Stimulated activated CD4-positive, alpha-beta T cell treated with anti-CD3 and anti-CD28 coated beads, Interleukin-1b, Interleukin-23, amount 100 ng/mL, for 1 hour (primary cell): ENCODE measurements at places on chromosomes 1 and 21.

- no peak for DNase-seq
These were observed 86.0 kb downstream of the MATN1 start for GRCh38 chr1:30637183-30637980.

- DNase-seq = no peak
These were observed 113.9 kb downstream of the ATG4C start for GRCh38 chr1:62897788-62898187.

DNA sequence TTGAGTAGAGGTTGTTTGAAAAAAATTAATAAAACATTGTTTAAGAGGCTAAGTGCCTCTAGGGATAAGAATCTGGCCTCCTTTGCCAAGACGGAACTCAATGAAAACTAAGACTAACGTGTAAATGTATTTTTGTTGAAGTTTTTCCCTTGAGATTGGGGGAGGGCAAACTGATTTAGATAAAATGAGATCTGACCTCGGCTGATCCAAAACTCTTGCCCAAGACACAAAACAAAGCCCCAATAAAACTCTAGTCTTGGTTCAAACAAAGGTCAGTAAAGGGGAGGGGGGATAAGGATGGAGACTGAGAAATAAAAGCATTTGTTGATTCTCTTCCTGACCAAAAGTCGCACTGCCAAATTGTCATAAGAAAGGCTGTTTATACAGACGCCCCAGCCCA, 134.8 kb upstream of the DPT start:
- no peak for DNase-seq

- DNase-seq = no peak
These were observed 174.8 kb downstream of the TOMM20 start for GRCh38 chr1:234953655-234954405.

- DNase-seq = no peak
These were observed 192.4 kb upstream of the SGIP1 start for GRCh38 chr1:66341446-66342089.

DNA sequence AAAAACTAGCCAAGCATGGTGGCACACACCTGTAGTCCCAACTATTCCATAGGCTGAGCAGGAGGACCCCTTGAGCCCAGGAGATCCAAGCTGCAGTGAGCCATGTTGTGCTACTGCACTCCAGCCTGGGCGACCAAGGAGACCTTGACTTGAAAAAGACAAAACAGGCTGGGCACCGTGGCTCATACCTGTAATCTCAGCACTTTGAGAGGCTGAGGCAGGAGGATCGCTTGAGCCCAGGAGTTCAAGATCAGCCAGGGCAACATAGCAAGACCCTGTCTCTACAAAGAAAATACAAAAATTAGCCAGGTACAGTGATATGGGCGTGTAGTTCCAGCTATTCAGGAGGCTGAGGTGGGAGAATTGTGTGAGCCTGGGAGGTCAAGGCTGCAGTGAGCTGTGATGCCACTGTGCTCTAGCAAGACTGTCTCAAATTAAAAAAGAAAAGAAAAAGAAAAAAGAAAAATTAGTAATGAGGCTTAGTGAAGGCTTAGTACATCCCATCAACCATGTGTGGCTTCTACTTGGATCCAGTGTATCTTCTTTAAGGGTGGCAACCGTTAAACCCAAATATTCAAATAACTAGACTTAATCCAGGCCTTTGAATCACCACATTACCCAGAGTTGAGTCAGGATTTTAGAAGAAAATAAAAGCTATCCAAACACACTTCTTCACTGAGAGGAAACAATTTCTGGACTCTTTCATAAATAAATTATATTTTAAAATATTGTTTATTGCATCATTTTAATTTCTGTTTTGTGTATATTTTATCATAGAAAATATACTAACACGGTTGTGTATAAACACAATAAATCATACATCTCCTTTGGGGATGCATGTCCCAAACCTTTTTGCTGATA, 74.3 kb upstream of the RAB4A start:
- no peak for DNase-seq

- no peak for DNase-seq
These were observed 164.1 kb upstream of the C8B start for GRCh38 chr1:57129865-57130264.

DNA sequence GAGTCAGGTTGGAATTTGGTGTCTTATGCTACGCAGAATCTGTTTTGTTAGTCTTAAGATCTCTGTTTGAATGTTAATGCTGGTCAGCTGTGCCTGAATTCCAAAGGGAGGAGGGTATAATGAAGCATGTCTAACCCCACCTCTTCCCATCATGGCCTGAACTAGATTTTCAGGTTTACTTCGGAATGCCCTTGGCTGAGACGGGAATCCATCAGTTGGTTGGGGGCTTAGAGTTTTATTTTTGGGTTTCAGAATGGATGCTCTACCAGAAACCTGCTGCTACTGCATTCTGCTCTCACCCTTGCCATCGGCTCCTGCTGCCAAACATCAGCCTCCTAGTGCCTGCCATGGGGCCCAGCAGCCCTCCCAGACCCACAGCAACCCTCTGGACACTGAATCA, 24.1 kb upstream of the ETV3 start:
- no peak for DNase-seq

- DNase-seq = no peak
These were observed 683.1 kb downstream of the LTN1 start for GRCh38 chr21:28309596-28309995.

DNA sequence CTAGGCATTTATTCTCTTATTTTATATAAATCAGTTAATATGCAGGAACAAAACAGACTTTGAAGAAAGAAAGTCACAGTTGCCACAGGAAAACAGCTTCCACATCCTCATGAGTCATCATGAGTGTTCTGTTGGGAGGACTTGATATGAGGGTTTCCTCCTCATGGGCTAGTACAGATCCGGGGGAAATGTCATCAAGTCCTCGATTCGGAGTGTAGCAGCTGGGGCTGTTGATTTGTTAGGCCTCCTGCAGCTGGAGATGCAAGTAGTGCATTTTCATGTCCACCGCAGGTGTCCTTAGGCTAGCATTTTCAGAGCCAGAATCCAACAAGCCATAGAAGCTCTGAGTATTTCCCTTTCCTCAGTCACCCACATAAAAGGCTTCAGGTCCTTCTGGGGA, 36.7 kb downstream of the ADAM30 start:
- no peak for DNase-seq

DNA sequence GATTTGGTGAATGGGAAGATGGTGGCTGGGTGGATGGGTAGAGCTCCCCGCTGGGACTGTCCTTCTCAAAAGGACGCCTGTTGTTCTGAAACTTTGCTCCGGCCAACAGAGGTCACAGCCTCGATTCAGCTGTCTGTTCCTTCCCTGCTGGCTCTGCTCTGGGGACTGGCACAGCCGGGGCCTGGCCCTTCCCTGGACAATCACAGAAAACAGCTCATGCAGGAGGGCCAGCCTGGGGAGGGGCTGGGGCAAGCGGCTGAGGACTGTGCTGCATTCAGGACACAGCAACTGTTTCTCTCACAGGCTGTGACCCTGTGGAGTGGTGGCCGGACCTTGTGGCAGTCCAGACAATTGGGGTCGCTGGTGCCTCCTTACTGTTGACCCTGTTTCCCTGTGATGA, 110.7 kb upstream of the TMEM51 start:
- DNase-seq = no peak

GRCh38 chr1:192045131-192045530, 113.1 kb upstream of the RGS18 start:
- DNase-seq = no peak

GRCh38 chr1:202471246-202471645, 122.7 kb downstream of the PPP1R12B start:
- DNase-seq = no peak

DNA sequence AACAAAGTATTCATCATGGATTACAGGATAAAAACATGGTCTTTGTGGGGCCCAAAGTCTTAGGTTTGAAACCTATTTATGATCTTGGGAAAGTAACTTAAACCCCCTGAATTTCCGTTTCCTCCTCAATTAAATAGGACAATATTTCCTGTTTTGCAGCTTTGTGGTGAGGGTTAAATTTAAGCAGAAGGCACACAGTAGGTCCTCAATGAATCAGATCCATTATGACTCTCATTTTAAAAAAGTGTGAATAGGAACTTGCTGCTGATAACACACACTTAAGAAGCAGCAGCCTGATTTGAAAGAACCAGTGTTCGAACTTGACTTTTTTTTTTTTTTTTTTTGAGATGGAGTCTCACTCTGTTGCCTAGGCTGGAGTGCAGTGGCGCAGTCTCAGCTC, 41.4 kb upstream of the VASH2 start:
- DNase-seq = no peak

DNA sequence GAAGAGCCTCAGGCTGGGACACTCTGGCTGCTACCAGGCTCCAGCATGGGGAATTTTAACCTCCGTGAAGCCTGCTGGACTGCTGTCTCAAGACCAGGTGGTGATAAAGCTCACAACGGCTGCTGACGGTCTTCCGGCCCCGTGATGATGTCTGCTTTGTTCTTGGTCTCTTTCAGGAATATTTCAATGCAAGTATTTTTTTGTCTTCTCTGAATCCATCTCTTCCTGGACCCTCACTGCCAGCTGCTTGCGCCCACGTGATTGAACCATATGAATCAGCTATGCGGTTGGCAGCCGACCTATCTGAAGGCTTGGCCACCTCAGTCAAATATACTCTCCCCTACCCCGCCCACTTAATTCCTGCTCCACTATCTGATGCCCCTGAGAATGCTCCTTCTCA, 14.6 kb upstream of the SLC6A17 start:
- no peak for DNase-seq

- no peak for DNase-seq
These were observed 132.5 kb downstream of the PRDM2 start for GRCh38 chr1:13832536-13832935.

GRCh38 chr1:208557046-208557722, 313.0 kb upstream of the PLXNA2 start:
- DNase-seq = no peak

DNA sequence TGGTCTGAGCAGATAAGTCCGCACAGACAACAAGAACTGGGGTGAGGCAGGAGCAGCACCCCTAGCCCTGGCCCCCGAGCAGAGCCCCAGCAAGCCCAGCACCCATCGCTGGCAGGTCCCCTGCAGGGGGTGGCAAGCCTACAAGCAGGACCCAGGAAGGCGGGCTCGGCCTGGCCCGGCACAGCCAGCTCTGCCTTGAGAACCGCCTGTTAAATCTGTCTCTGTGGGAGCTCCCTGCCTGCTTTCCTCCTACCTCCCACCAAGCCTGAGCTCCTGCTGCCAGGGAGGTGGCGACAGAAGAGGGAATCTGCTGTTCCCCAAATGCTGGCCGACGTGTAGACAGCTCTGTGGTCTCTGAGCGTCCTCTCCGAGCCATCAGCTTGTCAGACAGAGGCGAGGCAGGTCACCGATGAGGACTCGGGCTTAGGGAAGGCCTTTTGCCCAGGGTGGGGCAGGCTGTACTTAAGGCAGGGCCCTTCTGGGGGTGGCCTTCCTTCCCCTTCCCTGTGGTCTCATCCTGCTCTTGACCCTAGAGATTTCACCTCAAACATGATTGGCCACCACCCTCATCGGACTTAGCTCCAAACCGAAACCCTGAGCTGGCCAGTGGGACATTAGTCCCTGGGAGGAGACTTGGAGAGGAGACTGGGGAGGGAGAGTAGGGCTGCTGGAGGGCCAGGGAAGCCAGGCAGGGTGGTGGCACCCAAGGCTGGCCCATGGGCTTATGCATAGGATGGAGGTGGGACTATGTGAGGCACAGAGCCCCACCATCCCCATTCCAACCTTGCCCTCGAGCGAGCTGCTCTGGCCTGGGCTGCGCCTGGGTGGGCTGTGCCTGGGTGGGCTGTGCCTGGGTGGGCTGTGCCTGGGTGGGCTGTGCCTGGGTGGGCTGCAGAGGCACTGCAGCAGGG, 7.7 kb downstream of the SELENON start:
- no peak for DNase-seq

GRCh38 chr1:56576880-56577405, 2.4 kb downstream of the PLPP3 start:
- no peak for DNase-seq

DNA sequence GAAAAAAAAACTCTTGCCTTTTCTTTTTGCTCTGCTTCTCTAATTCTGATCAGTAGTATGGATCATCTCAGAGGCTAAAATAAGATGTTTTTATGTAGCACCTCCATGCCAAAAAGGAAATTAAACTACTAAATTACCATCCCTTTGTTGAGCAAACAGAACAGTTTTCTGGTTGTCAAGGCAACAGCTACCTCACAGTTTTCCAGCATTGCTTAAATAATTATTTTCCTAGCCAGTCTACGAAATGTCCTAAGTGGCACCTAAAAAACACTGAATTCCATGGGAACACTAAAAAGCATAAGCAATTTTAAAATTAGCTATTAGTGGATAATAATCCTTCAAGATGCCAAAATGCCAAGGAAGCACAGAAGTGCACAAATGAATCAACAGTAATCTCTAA, 61.7 kb downstream of the ARID4B start:
- no peak for DNase-seq

- DNase-seq = no peak
These were observed 1.6 kb upstream of the BARHL2 start for GRCh38 chr1:90718411-90719329.

DNA sequence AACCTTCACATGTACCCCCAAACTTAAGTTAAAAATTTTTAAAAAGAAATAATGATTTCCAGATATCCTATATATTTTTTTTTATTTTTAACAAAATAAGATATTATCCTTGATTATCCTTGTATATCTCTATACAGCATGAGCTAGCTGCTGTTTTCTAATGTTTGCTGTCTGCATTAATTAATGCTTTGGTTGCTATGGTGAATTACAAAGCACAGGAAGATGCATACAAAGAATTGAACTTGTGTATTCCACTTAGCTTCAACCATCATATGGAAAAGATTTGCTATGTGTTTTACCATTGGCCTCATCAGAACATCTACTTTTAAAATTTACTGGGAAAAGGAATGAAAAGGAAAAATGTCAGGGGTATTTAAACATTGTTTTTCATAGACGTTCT, 35.4 kb downstream of the VPS45 start:
- DNase-seq = no peak

GRCh38 chr1:173914366-173914871, 2.7 kb downstream of the SERPINC1 start:
- no peak for DNase-seq

DNA sequence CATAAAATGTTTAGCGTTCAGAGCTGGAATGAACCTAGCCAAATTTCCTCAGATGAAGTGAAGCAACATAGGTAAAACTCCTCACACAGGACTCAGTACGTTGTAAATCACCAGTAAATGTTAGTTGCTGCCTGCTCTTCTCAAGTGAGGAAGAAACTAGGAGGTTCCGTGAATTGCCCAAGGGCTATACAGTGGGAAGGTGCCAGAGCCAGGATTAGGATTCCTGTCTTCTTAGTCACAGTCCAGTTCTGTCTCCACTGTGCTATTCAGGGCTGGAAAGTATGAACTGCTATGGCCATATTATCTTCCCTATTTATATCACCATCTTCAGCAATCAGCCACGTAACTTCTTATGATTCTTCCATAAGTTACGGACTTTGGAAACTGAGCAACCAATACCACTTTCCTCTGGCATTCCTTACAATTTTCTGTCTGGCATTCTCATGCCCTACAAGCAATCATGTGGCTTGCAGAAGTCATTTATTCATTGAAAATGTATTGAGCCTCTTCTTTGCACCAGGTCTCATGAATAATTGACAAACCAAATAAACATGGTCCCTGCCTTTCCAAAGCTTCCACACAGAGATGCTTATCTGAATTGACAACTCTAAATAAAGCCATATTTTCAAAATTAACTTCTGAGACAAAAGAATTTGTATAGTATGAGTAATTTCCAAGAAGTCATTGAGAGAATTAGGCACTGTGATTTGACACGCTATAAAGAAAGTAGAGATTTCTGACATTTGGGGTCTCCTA, 271.6 kb upstream of the SGIP1 start:
- DNase-seq = no peak

GRCh38 chr1:9078015-9078751, 8.7 kb upstream of the SLC2A5 start:
- DNase-seq = no peak

GRCh38 chr21:31997191-31997590, 124.4 kb downstream of the HUNK start:
- DNase-seq = no peak

- DNase-seq = no peak
These were observed 21.3 kb upstream of the TARBP1 start for GRCh38 chr1:234500269-234500668.
